ENCODE measurements at places on chromosomes 16 and 17. TPM values are rescaled to one million over a fixed set of nuclear protein-coding genes. Genes with fewer than 3 reads are reported as not detected.
A peak's percentile ranks its signal among the peaks of the same experiment; 100 is the strongest.

DNA sequence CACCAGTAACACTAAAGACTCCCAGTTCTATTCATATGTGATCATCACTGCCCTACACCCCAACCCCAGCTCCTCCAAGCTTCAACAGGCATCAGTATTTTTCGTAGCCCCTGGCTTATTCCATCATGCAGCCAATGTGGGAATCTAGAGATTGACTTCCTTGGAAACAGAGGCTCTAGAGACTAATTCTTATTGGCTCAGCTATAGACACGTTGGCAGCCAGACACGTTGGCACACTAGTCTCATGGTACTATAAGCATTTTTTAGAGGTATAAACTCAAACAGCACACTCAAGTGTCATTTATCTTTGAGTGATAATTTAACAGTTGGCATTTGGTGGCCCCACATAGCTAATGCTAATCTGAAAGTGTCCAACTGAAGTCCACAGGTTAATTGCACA is 44.4 kb upstream of the CDR2 start:
- no peak for DNase-seq

GRCh38 chr17:81365148-81365600 is 30.1 kb upstream of the BAHCC1 start:
- DNase-seq = peak; percentile 76

The KRTAP3-1 gene
- not detected for total RNA-seq

DNA sequence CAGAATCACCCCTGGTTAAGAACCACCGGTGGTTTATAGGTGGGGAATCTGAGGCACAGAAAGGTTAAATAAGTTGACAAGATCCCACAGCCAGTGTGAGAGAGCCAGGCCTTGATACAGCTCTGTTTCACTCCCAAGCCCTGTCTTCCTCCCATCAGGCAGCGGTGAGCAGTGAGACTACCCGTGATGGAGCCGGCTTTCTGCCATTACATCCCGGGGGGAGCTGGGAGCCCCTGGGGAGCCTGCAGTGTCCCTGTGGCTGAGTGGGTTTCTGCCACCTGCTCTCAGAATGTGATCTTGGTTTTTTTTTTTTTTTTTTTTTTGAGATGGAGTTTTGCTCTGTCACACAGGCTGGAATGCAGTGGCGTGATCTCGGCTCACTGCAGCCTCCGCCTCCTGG is 66.4 kb downstream of the ABCC1 start:
- no peak for DNase-seq

DNA sequence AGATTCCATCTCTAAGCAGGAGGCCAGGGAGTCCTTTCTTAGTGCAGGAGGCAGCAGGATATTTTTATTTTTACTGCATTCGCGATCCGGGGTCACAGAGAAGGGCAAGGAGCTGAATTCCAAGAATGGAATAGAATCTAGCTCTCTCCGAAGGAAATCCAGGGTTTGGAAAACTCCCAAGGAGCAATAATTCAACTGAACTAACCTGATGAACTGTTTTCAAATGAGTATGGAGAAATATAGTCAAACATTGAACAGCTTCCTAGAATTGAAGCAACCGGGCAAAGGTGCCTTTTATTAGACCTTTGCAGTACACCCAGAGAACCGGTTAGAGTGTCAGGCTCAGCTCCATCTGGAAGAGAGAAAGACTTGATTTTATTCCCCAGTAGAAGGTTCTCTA is 120.7 kb upstream of the MAF start:
- DNase-seq = no peak

The COG4 gene
- total RNA-seq = 117 TPM

The CDYL2 gene
- 2.1 TPM for total RNA-seq

DNA sequence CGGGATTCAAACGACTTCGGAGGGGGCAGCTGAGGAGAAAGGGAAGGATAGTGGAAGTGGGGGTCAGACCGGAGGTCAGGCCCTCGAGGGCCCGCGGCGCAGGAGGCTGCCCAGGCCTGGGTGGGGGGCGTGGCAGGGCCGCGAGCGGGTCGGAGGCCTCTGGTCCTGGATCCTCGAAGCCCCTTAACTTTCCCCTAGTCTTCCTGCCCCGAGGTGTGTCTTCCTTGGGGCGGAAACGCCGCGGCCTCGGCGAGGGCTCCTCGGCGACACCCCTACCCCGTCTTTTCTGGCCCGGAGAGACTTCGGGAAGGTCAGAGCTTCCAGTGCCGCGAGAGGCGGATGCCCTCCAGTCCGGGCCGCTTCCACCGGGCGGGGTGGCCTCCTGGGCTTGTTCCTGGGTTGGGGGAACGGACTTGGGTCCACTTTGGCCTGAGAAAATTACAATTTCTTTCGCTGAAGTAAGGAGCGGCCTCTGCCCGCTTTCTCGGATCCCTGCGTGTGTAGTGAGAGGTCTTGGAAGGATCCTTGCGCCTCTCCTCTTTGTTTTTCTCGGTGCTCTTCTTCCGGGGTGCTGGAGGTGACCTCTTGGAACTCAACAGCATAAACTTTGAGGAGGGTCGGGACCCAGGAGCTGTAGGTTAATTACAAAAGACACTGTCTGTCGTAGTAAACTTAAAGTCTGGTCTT is 491 bp downstream of the IST1 start:
- peak; percentile 51 for DNase-seq

GRCh38 chr16:31880322-31880979 is 6.8 kb downstream of the ZNF267 start:
- DNase-seq = peak; percentile 83

The RAB26 gene
- 0.51 TPM for total RNA-seq

- DNase-seq = no peak
Measured at GRCh38 chr16:49821614-49822282, 34.2 kb downstream of the ZNF423 start.

- DNase-seq = peak; percentile 67
Measured at GRCh38 chr16:75590920-75591843, 25.0 kb downstream of the GABARAPL2 start.

The FBXL16 gene
- not detected for total RNA-seq

GRCh38 chr16:82432261-82432660 is 194.5 kb upstream of the CDH13 start:
- no peak for DNase-seq

The CEP295NL gene
- 2.3 TPM for total RNA-seq

The TLCD3B gene
- not detected for total RNA-seq

The EPOP gene
- total RNA-seq = 0.33 TPM

The RNF222 gene
- not detected for total RNA-seq

DNA sequence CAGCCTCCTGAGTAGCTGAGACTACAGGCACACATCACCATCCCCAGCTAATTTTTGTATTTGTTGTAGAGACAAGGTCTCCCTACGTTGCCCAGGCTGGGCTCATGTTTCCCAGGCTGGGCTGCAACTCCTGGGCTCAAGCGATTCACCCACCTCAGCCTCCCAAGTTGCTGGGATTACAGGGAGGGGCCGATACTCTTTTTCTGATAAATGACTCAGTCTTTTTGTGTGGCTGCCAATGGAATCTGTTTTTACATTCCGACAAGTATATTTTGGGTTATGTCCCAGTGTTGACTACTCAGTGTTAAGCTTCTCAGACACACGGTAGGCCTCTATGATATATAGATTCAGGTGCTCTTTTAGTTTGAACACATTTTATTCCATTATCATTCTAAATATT is 58.1 kb downstream of the SLFN11 start:
- DNase-seq = peak; percentile 88

- DNase-seq = no peak
Measured at GRCh38 chr17:34246446-34246845, 8.6 kb upstream of the CCL2 start.

GRCh38 chr16:52389045-52389444 is 157.9 kb downstream of the TOX3 start:
- DNase-seq = no peak

The SNAI3 gene
- 0.17 TPM for total RNA-seq

The DPEP3 gene
- total RNA-seq = not detected

The SLC35B1 gene
- total RNA-seq = 36.2 TPM

DNA sequence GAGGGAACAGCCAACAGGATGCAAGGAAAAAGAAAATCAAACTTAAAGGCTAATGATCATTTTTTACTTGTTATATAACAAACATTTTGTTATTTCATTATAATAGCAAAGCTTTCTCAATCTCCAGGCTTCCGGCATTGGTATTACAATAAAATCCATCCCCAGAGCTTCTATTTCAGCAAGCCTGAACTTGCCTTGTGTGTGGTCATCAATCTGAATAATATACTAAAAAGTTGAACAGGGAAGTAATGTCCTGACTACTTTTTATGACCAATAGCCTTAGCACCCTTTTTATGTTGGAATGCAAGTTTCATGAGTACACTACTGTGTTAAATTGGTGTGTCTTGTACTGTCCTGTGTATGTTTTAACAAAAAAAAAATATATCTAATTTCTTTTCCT is 27.1 kb upstream of the VWA3A start:
- no peak for DNase-seq

The PABPN1L gene
- not detected for total RNA-seq

GRCh38 chr17:68385490-68386215 is 71.6 kb downstream of the WIPI1 start:
- DNase-seq = no peak

DNA sequence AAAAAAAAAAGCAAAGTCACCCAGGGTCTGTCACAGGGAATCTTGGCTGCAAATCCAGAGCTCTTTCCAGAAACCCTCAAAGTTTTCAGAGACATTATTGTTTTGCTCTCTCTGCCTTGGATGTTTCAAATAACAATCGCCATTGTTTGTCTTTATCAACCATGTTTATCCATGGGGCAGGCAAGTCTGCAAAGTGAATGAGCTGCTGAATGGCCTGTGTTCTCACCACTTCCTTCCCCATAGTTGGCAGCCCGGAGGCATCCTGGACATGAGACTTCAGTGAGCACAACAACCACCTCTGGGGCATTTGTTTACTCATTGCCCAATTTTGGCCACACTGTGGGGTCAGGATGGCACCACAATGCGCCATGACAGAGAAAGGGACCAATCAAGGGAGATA is 53.1 kb upstream of the USP7 start:
- no peak for DNase-seq

DNA sequence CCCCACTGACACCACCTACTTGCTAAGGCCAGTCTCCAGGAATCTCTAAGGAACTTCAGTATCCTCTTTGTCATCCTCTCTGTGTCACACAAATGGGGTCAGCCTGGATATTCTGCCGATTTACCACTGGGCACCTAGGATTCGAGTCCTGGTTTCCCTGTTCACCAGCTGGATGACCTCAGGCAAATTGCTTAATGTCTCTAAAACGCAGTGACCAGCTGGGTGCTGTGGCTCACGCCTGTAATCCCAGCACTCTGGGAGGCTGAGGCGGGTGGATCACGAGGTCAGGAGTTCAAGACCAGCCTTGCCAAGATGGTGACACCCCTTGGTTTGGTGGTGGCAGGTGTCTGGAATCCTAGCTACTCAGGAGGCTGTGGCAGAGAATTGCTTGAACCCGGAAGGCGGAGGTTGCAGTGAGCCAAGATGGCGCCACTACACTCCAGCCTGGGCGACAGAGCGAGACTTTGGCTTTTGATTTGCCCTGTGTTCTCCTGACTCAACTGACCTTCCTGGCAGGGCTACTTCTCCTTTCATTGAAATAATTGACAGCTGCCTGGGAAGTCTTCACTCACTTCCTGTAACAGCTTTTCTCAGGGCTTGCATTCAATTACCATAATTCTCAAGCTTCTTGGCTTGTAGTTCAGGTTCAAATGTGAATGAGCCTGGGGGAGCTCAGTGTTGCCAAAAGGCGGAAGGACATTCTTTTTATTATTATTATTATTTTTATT is 15.4 kb downstream of the SYCE1L start:
- DNase-seq = peak; percentile 8
